ENCODE measurements at places on chromosomes 11 and 22.

GRCh38 chr11:14454861-14455632 is 44.6 kb downstream of the COPB1 start:
- no peak for DNase-seq

DNA sequence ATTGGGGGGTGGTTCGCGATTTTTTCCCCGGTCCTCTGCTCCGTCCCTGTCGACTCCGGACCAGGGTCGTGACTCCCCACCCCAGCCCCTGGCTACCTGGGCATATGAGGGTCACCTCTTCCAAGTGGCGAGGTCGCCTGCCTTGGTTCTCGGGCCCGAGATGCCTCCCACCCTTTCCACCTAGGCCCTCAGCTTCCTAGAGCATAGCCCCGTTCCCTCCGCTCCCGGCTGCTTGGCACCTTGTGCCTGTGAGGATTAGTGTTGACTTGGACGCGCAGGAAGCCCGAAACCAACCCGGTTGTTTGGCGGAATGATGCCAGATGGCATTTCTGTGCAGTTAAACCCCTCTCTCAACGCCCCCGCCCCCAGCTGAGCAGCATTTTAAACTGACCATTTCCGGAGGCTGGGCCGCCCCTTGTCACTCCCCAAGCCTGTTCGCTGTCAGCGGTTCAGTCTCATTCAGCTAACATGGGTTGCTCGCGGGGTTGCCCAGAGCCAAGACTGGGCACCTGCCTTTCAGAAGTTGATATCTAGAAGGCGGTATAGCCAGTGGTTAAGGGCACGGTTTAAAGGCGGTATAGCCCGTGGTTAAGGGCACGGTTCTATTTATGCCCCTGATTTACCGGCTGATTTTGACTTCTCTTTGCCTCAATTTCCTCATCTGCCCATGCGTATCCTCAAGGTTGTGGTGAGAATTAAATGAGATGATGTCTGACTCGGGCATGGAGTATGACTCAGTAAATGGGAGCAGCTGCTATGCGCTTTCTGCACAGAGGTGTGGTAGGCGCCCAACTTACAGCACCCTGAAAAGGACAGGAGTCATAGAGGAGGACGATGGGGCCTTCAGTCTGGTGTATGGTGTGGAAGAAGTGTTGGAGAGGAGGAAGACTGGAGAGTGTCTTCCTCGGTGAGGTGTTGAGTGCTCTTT is 639 bp downstream of the INCENP start:
- no peak for DNase-seq

DNA sequence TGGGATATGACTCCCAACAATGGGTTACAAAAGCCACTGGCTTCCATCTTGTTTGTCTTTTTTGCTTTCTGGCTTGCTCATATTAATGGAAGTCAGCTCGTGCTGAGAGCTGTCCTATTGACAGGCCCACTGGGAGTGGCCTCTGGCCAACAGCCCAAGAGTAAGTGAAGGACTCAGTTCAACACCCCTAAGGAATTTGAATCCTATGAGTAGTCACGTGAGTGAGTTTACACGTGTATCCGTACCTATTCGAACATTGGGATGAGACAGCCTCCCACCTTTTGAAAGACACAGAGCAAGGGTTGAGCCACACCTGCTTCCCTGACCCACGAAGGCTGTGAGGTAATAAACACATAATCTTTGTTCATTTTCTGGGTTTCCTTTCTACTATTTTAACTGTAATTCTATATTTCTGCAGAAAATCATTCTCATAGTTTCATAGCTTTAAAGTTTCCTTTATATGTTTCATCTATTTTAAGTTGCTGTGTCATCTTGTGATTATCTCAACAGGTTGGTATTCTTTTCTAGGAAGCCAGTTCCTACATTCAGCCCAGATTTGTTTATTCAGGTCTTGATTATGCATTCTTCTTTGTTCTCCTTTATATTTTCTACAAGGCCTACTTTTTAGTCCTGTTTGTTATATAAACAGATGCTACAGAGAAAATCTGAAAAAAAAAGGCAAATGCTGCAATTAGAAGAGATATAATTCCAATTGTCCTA is 802.3 kb downstream of the CNTN5 start:
- DNase-seq = no peak

DNA sequence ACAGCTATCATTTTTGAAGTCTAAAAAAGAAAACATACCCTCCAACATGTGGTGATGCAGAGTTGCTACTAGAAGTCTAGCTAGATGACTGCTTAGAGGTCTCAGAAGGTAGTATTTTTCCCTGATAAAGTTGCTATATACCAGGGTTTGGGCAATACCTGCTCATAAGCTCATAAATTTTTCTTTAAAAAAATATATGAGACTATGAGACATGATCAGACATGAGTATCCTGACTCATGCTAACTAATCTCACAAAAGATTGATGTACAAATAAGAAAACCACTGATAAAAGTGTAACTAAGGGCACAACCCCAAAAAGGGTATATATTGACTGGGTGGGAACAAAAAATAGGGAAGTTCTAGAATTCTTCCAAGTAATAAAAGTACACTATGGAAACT is 740.9 kb downstream of the METTL15 start:
- no peak for DNase-seq

- no peak for DNase-seq
Observed at GRCh38 chr11:105100981-105101630, 38.5 kb downstream of the CARD18 start.

DNA sequence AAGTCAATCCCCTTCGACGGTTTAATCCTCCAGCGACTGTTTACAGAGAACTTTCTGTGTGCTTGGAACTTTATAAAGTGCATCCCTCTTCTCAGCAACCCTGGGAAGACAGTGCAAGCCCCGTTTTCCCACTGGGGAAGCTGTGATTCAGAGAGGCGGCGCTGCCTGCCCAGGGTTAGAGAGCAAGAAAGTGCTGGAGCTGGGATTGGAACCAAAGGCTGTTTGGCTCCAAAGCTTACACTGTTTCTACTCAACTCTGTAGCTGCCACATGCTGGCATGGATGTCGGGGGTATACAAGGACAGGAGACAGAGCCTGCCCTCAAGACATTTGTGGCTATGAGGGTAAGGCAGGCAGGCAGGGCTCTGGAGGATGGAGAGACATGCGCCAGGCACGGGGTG is 13.0 kb downstream of the FBLN1 start:
- no peak for DNase-seq

DNA sequence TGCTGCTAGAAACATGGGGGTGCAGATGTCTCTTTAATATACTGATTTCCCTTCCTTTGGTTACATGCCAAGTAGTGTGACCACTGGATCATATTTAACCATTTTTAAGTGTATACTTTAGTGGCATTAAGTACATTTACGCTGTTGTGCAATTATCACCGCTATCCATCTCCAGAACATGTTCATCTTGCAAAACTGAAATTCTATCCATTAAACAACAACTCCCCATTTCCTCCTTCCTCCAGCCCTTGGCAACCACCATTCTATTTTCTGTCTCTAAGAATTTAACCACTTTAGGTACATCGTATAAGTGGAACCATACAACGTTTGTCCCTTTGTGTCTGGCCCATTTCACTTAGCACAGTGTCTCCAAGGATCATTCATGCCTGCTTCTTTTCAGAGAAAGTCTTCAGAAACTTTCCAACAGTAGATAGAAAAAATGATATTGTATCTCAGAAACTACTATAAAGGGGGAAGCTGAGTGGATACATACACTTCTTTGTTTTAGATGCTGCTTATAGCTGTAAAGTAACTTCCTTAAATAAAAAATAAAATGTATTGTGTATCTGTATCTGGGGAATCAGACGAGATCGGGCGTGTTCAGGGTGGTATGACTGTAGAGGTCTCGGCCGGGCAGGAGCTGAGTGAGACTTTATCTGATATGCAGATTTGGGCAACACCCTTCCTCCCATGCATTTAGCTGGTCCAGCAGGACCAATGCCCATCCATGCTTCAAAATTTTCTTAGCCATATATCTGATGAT is 44.6 kb upstream of the ZBED5 start:
- no peak for DNase-seq

DNA sequence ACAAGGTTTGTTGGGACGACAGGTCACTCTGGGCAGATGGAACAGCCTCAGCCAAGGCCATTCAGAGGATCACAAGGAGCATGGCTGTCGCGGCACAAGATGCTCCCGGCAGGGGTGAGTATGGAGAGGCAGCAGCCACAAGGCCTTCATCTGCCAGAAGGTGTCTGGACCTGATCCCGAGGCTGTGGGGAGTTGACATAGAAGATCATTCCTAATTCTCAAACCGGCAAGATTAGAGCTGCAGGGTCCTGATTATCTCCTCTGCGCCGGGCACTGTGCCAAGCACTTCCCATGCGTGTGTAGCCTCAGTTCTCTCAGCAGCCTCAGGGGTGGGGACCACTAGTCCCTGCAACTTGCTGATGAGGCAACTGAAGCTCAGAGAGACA is 32.3 kb upstream of the RFPL3 start:
- no peak for DNase-seq

GRCh38 chr22:42621505-42622002 is 6.9 kb upstream of the POLDIP3 start:
- DNase-seq = peak; percentile 60

DNA sequence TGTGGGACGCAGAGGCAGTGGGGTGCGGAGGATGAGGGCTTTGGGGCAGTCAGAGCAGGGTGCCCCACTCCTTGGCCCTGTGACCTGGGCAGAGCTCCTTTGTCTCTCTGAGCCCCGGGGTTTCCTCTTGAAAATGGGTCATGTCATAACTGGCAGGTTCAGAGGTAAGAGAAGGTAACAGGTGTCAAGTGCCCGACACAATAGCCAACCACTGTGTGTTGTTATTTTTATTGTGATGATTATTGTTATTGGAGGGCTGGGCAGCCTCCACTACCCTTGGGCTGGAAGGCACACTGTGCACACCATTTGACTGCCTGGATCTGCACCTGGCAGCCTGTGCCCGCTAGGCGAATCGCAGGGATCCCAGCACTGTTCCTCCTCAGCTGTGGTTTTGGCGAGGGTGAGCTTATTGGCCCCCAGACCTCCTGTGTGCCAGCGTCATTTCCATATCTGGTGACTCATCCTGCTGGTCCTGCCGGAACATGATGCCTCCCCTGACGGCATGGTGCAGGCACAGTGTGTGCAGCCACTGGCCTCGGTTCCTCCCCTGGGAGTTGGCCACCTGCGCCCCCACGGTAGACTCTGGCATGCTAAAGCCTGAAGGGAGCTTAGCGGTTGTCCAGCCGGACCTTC is 15.4 kb upstream of the SOX10 start:
- DNase-seq = peak; percentile 16

- DNase-seq = no peak
Observed at GRCh38 chr11:3202759-3203158, 15.9 kb downstream of the MRGPRG start.

- no peak for DNase-seq
Observed at GRCh38 chr22:37781434-37782059, 26.2 kb upstream of the GCAT start.

- peak; percentile 79 for DNase-seq
Observed at GRCh38 chr22:42661985-42662831, 13.0 kb upstream of the CYB5R3 start.

GRCh38 chr11:99240192-99241030 is 219.7 kb downstream of the CNTN5 start:
- DNase-seq = no peak

Measured in CD4-positive, alpha-beta T cell treated with Interleukin-4 for 1 hour (primary cell).